Activated naive CD8-positive, alpha-beta T cell treated with anti-CD3 and anti-CD28 coated beads, Interleukin-2, amount 50 U/mL, for 24 hours (primary cell): ENCODE measurements at places on chromosomes 12 and 14.

- no peak for DNase-seq
- H3K4me1 ChIP-seq = no peaks in the 10 kb centered on the region
- no peak overlapping the region for H3K27ac ChIP-seq
- no peak overlapping the region for H3K4me3 ChIP-seq
- H3K27me3 ChIP-seq = peaks cover 16% of the 10 kb centered on the region
These were observed 28.2 kb upstream of the BCL11B start for GRCh38 chr14:99300190-99300589.

DNA sequence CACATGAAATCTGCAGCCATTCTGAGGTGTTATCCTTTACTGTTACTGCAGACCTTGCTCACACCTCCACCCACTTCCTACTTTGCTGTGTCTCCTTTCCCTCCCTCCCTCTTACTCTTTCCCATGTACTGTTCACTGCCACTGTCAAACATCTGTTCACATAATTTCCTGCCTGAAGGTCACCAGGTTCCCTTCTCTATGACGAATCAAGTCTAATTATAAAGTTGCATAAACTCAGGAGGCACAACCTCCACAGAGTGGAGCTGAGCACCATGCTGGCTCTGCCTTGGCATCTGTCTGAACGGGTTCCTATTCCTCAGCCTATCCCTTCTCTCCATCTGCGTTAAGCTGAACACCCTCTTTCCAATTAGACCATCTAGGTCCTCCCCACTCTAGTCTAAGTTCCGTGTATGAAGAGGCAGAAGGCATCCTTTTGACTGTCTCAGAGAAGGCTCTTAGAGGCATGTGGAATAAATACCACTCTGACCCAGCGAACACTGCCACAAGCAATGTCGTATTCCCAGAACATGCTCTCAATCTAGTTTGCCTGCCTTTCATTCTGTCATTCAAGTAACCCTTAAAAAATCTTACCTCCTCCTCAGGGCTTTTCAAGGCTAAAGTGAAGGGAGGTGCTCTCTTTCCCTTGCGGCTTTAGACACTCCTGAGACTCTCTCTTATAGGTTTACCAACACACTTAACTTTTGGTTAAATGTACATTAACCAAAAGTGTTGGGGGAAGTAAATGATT lies 48.7 kb downstream of the ACADS start:
- no peaks in the 10 kb centered on the region for H3K27me3 ChIP-seq
- peak overlapping the region; percentile 41 for H3K27ac ChIP-seq
- peaks cover 2% of the 10 kb centered on the region for H3K36me3 ChIP-seq
- H3K4me3 ChIP-seq = no peak overlapping the region
- no peak for DNase-seq

DNA sequence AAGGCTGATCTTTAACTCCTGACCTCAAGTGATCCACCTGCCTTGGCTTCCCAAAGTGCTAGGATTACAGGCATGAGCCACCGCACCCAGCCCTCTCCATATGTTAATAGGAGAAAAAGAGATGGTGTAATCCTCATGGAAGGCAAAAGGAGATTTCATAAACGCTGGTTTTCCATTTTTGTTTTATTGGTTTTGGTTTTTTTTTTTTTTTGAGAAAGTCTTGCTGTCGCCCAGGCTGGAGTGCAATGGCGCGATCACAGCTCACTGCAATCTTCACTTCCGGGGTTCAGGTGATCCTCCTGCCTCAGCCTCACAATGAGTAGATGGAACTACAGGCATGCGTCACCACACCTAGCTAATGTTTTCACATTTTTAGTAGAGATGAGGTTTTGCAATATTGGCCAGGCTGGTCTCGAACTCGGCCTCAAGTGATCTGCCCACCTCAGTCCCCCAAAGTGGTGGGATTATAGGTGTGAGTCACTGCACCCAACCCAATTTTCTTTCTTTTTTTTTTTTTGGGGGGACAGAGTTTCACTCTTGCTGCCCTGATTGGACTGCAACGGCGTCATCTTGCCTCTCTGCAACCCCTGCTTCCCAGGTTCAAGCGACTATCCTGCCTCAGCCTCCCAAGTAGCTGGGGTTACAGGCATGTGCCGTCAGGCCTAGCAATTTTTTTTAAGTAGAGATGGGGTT lies 8.1 kb downstream of the PTGES3 start:
- peaks cover 66% of the 10 kb centered on the region for H3K36me3 ChIP-seq
- peaks cover 86% of the 10 kb centered on the region for H3K4me1 ChIP-seq
- DNase-seq = no peak
- peak overlapping the region; percentile 32 for H3K4me3 ChIP-seq

DNA sequence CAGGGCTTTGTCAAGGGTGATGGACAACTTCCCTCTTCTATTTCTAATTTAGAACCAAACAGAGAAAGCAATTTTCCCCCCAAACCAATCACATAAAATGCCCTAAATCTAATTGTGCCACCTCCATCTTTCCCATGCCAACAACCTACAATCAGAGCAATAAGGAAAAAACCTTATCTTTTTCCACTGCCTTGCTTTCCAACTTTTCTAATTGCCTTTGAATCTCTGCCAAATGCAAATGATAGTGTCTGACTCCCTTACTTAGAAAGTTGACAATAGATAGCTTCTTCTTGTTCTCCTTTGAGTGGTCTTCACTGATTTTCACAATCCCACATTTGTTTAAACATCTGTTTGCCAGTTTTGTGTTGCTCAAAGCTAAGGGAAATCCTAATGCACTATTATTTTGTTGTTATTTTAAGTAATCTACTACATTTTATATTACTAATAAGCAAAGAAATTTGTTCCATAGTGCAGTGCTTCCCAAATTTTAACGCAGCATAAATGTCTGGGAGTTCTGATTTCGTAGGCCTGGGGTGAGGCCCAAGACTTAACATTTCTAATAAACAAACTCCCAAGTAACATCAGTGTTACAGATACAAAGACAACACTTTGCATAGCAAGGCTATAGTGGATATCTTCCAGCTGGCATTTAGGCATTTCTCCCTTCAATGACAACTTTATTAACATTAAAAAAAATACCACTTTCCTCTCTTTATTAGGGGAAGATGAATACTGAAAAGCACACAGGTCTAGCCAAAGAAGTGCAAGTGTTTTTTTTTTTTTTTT lies 696.3 kb upstream of the USP15 start:
- no peak overlapping the region for H3K27ac ChIP-seq
- no peak for DNase-seq
- no peaks in the 10 kb centered on the region for H3K4me1 ChIP-seq
- no peak overlapping the region for H3K4me3 ChIP-seq

- no peak for DNase-seq
- H3K27ac ChIP-seq = no peak overlapping the region
- H3K36me3 ChIP-seq = no peaks in the 10 kb centered on the region
These were observed 12.5 kb downstream of the NOC4L start for GRCh38 chr12:132156573-132157325.

GRCh38 chr12:49674318-49674981 lies 32.8 kb downstream of the FMNL3 start:
- H3K36me3 ChIP-seq = peaks cover 3% of the 10 kb centered on the region
- H3K27ac ChIP-seq = peak overlapping the region; percentile 90
- DNase-seq = no peak
- H3K27me3 ChIP-seq = no peaks in the 10 kb centered on the region
- H3K4me1 ChIP-seq = peaks cover 77% of the 10 kb centered on the region

DNA sequence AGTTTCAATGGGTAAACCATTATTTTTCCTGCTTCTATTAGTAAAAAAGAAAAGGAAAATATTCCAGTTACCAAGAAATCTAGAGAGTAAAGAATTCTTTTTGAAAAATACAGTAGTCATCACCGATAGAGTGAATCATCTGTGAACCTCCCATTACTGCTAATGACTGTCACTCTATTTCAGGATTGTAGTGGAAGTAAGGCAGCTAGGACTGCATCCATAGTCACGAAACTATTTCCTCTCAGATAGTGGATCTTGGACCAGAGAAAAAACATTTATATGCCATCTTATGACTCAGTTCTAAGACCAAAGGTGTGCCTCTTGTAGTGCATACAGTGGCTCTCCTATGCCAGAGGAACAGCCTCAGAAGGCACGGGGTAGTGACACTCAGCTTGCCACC lies 173.9 kb upstream of the PLEKHA5 start:
- H3K27ac ChIP-seq = no peak overlapping the region
- no peak for DNase-seq
- H3K4me3 ChIP-seq = no peak overlapping the region
- H3K27me3 ChIP-seq = no peaks in the 10 kb centered on the region

- no peaks in the 10 kb centered on the region for H3K4me1 ChIP-seq
- H3K36me3 ChIP-seq = no peaks in the 10 kb centered on the region
- H3K4me3 ChIP-seq = no peak overlapping the region
- no peak overlapping the region for H3K27ac ChIP-seq
- peaks cover 5% of the 10 kb centered on the region for H3K27me3 ChIP-seq
- DNase-seq = no peak
These were observed 37.8 kb upstream of the LRRC10 start for GRCh38 chr12:69648476-69648875.

GRCh38 chr12:106135781-106136180 lies 3.0 kb downstream of the NUAK1 start:
- no peaks in the 10 kb centered on the region for H3K36me3 ChIP-seq
- peaks cover 14% of the 10 kb centered on the region for H3K4me1 ChIP-seq
- H3K27me3 ChIP-seq = peaks cover 54% of the 10 kb centered on the region
- no peak overlapping the region for H3K4me3 ChIP-seq
- H3K27ac ChIP-seq = no peak overlapping the region

DNA sequence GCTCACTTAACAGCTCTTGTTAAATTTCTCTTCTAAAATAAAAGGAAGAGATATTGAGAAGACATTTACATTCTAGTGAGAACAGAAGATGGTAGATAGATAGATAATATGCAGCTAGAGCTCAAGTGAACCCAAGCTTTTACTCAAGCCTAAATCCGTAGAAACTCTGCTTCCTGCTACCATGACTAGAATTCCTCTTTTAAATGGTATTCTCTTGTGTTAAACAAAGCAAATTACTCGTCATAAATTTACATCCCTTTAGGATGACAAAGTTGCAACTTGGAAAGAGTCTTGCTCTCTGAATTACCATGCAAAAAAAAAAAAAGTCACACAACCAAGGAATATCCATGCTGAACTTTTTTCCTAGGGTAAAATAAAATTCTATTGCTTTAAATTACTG lies 160.7 kb upstream of the LRFN5 start:
- no peaks in the 10 kb centered on the region for H3K36me3 ChIP-seq
- H3K4me3 ChIP-seq = no peak overlapping the region
- no peaks in the 10 kb centered on the region for H3K27me3 ChIP-seq
- no peak for DNase-seq
- no peaks in the 10 kb centered on the region for H3K4me1 ChIP-seq

GRCh38 chr12:51893786-51894185 lies 5.9 kb downstream of the ANKRD33 start:
- no peak overlapping the region for H3K4me3 ChIP-seq
- no peak overlapping the region for H3K27ac ChIP-seq
- DNase-seq = no peak
- no peaks in the 10 kb centered on the region for H3K4me1 ChIP-seq

DNA sequence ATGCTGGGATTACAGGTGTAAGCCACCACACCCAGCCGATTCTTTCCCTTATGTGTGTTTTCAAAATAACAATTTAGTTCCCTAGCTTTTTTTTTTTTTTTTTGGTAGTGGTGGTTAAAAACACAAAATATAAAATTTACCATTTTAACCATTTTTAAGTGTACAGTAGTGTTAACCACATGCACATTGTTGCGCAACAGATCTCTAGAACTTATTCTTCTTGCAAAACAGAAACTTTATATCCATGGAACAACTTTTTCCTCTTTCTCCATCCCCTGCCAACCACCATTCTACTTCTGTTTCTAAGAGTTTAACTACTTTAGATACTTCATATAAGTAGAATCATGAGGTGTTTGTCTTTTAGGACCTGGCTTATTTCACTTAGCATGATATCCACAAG lies 1.1 kb upstream of the NDUFA12 start:
- H3K4me3 ChIP-seq = peak overlapping the region; percentile 96
- peaks cover 21% of the 10 kb centered on the region for H3K36me3 ChIP-seq
- DNase-seq = no peak
- H3K27me3 ChIP-seq = peaks cover 3% of the 10 kb centered on the region

- H3K36me3 ChIP-seq = peaks cover 39% of the 10 kb centered on the region
- H3K27ac ChIP-seq = peak overlapping the region; percentile 99
- DNase-seq = peak; percentile 94
- peaks cover 76% of the 10 kb centered on the region for H3K4me1 ChIP-seq
- no peaks in the 10 kb centered on the region for H3K27me3 ChIP-seq
These were observed 717 bp downstream of the UBC start for GRCh38 chr12:124913474-124914391.

- no peak overlapping the region for H3K27ac ChIP-seq
- no peaks in the 10 kb centered on the region for H3K4me1 ChIP-seq
- DNase-seq = no peak
- H3K36me3 ChIP-seq = no peaks in the 10 kb centered on the region
- H3K27me3 ChIP-seq = no peaks in the 10 kb centered on the region
These were observed 96.4 kb upstream of the SOX5 start for GRCh38 chr12:24045816-24046257.

GRCh38 chr12:75944097-75944904 lies 87.3 kb downstream of the PHLDA1 start:
- peak overlapping the region; percentile 44 for H3K4me3 ChIP-seq
- H3K36me3 ChIP-seq = peaks cover 2% of the 10 kb centered on the region
- H3K4me1 ChIP-seq = peaks cover 54% of the 10 kb centered on the region

DNA sequence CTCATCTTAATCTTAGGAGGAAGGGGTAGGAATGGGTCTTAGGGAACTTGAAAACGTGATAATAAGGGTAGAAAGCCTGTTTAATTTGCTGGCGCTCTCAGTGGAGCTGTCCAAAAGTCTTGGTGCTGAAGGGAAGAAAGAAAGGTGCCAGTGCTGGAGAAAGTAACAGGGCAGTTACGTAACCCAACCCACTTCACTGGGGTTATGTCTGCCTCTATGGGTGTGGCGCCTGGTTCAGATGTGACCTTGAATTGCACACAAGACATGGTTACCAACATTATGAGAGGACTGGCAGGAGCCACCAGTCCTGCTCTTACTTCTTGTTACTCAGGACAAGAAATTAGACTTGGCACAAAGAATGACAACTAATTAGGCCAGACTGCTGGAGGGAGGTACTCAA lies 18.6 kb upstream of the GPATCH2L start:
- H3K27ac ChIP-seq = no peak overlapping the region
- H3K36me3 ChIP-seq = no peaks in the 10 kb centered on the region
- no peak overlapping the region for H3K4me3 ChIP-seq
- DNase-seq = no peak
- peaks cover 71% of the 10 kb centered on the region for H3K27me3 ChIP-seq

GRCh38 chr12:83859021-83859420 lies 1053.6 kb downstream of the SLC6A15 start:
- no peaks in the 10 kb centered on the region for H3K27me3 ChIP-seq
- DNase-seq = no peak
- no peaks in the 10 kb centered on the region for H3K36me3 ChIP-seq
- no peaks in the 10 kb centered on the region for H3K4me1 ChIP-seq
- H3K27ac ChIP-seq = no peak overlapping the region

DNA sequence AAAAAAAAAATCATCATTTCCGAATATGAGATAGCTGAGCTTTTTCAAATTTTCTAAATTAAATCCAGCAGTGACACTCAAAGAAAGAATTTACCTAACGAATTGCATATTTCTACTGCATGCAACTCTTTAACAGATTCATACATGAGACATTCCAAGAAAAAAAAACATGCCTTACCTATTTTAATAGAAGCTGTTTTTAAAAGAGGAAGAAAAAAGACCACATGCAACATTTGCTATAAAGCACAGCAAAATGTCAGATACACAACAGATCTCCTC lies 18.5 kb downstream of the CORO1C start:
- peaks cover 17% of the 10 kb centered on the region for H3K4me1 ChIP-seq
- H3K36me3 ChIP-seq = peaks cover 5% of the 10 kb centered on the region
- no peak for DNase-seq
- H3K27ac ChIP-seq = no peak overlapping the region
- H3K4me3 ChIP-seq = no peak overlapping the region
